ENCODE measurements at places on chromosomes 16 and 17.

DNA sequence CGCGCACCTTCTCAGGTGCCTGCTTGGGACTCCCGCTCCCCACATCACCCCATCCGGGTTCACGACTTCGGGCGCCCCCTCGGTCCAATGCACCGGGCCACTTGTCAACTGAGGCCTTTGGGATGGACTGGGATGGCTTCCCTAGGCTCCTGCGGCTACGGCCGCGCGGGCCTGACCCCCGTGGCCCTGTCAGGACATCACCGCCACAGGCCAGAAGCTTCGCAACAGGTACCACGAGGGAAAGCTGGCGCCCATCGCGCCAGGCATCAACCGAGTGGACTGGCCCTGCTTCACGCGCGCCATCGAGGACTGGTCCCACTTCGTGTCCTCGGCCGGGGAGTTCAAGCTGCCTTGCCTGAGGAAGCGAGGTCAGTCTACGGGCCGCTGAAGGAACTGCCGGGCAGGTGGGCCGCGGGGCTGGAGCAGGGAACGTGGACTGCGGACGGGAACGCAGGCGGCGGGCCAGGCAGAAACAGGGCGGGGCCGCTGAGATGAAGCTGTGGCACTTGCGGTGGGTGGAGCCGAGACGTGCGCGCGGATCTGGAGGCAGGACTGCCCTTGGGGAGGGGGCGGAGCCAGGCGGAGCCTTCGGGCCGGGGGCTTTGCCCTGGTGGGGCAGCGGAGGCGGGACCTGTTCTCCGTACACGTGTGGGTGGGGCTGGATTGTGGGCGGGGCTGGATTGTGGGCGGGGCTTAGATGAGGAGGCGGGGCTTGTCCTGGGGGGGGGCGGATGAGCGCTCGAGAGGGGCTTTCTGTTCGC lies 13.7 kb upstream of the CNGB1 start:
- DNase-seq: peak; percentile 65

- peak; percentile 99 for DNase-seq
Observed at GRCh38 chr17:82399041-82399441, 19.1 kb upstream of the HEXD start.

GRCh38 chr16:72901000-72901627 lies 146.8 kb downstream of the ZFHX3 start:
- no peak for DNase-seq

DNA sequence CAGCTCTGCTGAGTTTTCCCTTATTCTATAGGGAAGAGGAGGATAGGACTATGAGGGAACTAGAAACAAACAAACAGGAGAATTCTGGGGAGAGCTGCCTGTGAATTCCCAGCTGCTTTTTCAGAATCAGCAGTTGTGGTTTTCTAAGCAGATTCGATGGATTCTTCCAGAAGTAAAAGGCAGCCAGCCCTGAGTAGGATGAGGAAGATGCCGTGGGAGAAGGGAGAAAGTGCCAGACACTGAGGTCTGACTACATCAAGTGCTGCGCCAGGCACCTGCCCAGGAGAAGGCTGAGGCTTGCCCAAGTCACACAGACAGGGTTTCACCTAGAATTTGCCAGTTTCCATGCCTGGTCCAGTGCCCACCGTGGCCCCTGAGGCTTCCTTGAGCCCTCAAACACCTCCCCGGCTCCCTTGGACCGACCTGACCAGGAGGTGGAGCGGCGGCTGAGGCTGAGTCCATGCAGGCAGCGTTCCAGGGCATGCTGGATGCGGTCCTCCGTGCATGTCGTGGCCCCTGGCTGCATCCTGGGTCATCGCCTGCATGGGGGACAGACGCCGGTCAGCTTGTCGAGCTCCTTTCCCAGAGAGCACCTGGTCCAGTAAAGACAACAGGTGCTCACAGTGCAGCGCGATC lies 43.6 kb upstream of the PIK3R6 start:
- no peak for DNase-seq

- DNase-seq: no peak
Observed at GRCh38 chr16:23131436-23131835, 17.8 kb downstream of the USP31 start.

- DNase-seq: peak; percentile 33
Observed at GRCh38 chr17:27502526-27503324, 46.5 kb downstream of the KSR1 start.

DNA sequence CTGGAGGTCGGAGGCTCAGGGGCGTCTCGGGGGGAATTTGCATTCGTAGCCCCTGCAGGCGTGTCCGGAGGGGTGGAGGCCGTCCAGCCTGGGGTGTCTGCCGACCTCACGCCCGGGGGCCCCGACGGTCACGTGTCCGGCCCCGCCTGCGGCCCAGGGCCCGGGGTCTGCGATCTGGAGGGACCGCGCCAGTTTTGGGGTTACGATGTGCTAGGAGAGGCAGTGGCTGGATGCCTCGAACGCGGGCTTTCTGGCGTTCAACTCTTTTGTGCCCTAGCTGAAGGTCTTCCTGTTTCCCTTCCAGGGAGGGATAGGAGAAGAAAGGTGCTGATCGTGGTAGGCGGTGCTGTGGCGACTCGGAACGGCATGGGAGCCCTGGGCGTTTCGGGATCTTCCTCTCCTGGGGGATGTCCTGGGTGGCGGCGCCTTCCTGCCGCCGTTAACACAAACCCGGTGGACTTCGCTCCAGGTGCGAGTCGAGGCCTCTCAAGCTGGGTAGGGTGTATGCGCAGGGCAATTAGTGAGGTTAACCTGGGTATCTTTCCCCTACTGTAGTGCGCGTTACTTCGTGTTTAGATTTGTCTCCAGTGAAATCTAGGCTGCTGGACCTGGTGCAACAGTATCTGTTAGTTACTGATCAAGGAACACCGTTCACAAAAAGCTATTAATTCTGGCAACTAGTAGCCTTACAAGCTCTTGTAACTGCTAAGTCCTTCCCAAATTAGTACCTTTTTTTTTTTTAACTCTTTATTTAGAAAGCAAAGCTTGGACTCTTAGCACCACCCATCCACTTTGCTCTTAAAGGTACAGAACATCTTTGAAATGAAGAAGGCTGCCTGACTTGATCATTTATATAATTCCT lies 1.3 kb downstream of the AKAP1 start:
- no peak for DNase-seq

- no peak for DNase-seq
Observed at GRCh38 chr16:54176376-54176901, 110.1 kb downstream of the IRX3 start.

GRCh38 chr16:55491691-55492090 lies 12.7 kb downstream of the MMP2 start:
- no peak for DNase-seq

DNA sequence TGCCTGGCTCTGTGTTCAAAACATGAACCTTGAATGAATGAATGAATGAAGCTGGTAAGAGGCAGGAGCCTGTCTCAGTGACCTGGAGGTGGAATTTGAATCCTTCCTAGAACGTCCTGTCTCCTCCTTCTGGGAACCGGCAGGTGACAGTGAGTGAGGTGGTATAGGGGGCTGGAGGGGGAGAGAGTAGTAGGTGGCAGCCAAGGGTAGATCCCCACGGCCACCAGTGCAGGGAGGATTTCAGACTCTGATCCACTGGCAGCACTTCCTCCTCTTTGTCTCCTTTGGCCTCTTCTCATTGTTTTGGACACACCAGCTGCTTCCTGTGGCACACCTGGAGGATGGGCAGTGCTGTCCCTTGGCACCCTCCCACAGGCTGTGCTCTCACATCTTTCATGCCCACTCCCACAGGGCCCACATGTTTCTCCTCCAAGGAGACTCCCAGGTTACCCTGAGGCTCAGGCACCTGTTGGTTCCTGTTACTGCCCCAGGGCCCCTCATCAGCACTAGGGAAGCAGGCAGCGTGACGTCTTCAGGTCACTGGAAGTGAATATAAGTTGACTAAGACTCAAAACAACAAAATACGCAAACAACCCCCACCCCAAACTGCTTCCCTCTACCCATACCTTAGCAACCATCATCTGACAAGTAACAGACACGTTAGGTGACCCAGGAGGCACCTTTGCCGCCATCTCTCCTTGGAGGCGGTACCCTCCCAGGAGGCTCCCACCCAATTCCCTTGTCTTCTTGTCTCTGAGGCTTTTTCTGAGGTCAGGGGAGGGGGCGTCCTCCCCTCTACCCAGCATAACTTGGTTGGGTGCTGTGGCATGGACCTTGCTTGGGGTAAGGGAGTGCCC lies 84.6 kb downstream of the N4BP1 start:
- no peak for DNase-seq

- DNase-seq: no peak
Observed at GRCh38 chr17:61584866-61585265, 6.2 kb downstream of the NACA2 start.

DNA sequence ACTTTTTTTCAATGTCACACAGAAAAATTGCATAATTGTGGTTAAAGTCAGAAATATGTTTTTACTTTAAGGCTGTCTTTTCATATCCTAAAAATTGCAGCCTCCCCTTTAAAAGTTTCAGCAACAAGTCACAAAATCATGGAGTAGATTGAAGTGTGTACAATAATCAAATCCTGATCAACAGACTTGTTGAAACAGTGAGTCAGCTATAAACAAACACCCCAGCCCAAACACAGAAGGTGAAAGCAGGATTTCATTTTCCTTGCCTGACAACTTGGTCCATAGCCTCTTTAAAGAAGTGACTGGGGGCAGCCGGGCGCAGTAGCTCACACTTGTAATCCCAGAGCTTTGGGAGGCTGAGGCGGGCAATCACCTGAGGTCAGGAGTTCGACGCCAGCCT lies 59.9 kb downstream of the WNT3 start:
- DNase-seq: no peak

GRCh38 chr17:70319516-70319915 lies 150.2 kb downstream of the KCNJ2 start:
- DNase-seq: no peak

GRCh38 chr17:17229416-17230384 lies 7.3 kb downstream of the FLCN start:
- DNase-seq: no peak

- DNase-seq: no peak
Observed at GRCh38 chr16:50261160-50261706, 5.1 kb upstream of the ADCY7 start.
